ENCODE measurements at places on chromosomes 4 and X.

- DNase-seq = no peak
These were observed 7.0 kb upstream of the AKAP17A start for GRCh38 chrX:1584237-1585011.

- DNase-seq = no peak
These were observed 89.9 kb upstream of the PAK3 start for GRCh38 chrX:111006116-111006515.

GRCh38 chr4:95267081-95267480, 281.7 kb downstream of the UNC5C start:
- DNase-seq = no peak

GRCh38 chrX:107654872-107655761, 26.8 kb downstream of the PRPS1 start:
- DNase-seq = peak; percentile 49

DNA sequence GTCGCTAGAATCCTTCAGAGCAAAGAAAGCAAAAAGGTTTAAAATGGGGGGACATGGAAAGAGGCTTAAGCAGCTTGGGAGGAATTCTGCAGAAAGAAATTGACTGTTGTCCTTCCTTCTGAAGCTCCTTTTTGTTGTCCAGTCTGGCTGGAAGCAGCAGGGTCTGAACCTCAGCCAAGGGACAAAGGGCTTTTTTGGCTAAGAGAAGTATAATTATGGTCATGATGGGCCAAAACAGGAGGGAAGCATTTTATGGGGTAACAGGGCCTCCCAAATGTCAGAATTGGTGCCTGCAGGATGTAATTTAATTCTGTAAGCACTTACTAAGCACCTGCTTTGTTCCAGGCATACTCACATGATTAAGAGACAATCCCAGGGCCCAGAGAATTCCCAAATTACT, 74.2 kb upstream of the CPEB2 start:
- DNase-seq = no peak

- no peak for DNase-seq
These were observed 63.2 kb downstream of the BANK1 start for GRCh38 chr4:101853691-101854090.

DNA sequence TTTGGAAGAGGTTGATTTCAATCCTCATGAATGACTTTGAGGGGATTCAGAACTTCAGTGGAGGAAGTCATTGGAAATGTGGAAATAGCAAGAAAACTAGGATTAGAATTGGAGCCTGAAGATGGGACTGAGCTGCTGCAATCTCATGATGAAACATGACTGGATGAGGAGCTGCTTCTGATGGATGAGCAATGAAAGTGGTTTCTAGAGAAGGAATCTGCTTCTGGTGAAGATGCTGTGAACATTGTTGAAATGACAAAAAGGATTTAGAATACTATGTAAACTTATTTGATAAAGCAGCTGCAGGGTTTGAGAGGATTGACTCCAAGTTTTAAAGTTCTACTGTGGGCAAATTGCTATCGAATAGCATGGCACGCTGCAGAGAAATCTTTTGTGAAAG, 27.1 kb downstream of the EVC start:
- no peak for DNase-seq

GRCh38 chrX:49066690-49067089, 7.1 kb downstream of the PRAF2 start:
- DNase-seq = no peak

GRCh38 chrX:41824551-41824950, 98.8 kb downstream of the CASK start:
- no peak for DNase-seq

- no peak for DNase-seq
These were observed 172.8 kb upstream of the EDNRA start for GRCh38 chr4:147307896-147308674.

- no peak for DNase-seq
These were observed 786.2 kb downstream of the RAB28 start for GRCh38 chr4:12697970-12698369.

DNA sequence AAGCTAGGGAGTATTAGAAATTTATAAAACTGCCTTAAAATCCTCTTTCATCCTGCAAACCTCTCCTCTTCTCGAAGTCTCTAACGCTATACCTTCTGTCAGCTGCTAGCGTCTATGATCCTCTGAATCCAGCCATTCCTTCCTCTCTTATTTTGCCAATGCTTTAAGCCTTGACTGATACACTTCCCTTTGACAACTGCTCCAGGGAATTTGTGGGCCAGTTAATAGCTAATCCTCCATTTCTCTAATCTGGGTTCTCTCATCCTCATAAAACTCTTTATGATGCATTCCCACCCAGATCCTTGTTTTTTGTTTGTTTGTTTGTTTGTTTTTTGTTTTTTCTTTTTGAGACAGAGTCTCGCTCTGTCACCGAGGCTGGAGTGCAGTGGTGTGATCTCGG, 293.6 kb upstream of the PUDP start:
- no peak for DNase-seq

DNA sequence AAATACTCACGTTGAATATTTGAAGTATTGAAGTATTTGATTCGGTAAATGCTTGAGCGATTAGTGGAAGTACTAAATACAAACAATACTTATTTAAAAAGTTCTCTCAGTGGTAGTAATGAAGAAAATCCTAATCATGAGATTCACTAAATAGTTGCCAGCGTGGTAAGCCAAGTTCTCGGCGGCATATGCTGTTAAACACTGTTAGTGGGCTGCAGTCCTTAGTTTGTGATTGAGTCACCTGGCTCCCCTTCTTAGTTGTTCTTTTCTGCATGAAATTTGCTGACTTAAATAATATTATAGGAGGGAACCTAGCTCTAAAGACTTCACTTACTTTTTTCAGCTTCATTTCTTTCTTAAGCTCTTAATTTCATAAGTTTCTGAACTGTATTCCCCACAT, 51.4 kb downstream of the STIM2 start:
- no peak for DNase-seq

DNA sequence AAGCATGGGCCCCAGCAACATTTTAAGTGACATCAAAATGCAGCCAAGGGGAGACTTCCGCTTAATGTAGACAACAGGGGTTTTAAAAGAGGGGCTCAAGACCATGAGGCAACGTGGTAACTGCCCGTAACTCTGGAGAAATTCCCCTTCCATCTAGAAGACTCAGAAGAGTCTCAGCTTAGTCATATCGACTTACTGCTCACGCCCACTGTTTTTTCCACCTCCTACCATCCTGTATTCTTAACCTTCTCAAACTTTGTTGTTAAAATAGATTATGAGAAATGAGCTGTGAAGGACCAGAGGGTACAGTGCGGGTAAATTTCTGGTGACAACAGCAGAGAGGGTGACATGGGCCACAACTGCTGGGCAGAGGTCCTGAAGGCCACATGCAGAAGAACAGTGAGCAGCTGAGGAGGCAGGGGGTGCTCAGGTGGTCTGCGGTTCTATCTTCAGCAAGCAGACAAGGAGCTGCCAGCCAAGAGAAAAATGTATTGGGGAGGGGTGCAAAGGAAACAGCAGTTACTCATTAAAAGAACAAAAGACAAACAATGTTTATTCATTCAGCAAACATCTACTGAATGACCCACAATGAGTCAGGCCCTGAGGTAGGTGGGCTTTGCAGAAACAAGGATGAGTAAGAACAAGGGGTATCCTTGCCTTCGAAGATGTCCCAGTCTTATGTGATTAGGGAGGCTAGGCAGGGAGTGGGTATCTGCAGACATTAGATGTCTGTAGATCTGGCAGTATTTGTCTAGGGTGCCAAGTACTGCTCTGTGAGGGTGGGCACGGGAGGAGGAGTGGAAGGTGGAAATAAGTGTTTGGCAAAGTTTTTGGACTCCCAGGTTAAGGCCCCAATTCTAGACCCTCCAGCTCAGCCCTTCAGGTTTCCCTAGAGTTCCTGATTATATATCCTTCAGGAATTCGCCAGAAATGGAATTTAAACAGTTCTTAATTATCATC, 175.3 kb downstream of the TSPAN5 start:
- no peak for DNase-seq

DNA sequence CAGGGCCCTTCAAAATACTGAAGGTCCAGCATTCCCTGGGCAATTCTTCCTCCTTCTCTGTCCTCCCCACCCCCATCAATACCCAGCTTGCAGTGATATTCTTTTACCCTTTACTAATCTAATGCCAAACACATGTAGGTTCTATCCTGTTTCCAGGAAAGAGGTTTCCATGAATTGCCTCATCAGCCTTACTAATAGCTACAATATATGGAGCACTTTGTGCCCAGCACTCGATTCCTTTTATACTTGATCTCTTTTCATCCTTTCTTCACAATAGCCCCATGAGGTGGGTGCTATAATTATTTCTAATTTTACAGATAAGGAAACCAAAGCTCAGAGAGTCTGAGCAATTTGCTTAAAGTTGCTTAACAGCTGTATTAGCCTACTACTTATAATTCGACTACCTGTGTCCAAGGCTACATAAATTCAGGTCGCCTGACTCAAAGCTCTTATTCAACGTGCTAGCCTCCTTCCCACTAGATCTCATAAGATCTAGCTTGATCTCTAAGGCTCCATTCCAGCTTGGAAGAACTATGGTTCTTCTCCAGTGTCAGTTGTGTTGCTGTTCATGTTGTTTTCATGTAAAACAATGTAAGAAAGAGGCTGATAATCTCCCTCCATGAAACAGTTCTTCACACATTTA, 229.6 kb upstream of the PGRMC2 start:
- DNase-seq = no peak

DNA sequence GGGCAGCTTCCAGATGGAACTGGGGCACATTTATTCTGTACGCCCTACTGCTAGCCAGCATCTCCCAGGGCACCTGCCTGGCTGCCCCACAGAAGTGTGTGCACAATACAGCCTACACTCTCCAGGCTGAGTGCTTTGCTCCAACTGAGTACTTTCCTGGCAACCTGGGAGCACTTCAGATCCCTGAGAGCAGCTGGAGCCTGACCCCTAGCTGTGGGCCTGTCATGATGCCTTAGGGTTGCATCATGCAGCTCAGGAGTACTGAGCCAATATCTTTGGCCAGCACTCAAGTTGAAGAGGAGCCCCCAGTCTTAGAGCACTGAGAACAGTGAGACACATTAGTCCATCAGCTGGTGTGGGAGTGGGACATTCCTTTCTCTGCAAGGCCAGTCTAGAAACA, 321.9 kb downstream of the CFAP47 start:
- DNase-seq = no peak

DNA sequence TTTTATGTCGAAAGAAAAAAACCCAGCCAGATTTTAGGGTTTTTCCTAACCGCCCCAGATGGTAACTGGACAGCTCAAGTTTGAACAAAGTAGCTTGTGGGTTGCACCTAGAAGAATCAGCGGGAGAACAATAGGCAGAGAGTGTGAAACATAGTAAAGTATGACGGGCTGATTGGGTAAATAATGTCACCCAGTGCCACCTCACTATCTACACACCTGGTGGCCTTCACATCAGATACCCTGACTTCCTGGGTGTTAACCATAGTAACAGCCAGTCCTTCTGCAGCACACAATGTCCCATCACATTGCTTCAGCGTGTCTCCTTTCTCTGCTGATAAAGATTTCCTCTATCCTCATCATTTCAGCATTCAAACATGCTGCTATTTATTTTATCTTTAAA, 159.1 kb upstream of the HS3ST1 start:
- no peak for DNase-seq

Data from RPMI8226 (cell line).